ENCODE measurements at places on chromosomes 7 and 10.

DNA sequence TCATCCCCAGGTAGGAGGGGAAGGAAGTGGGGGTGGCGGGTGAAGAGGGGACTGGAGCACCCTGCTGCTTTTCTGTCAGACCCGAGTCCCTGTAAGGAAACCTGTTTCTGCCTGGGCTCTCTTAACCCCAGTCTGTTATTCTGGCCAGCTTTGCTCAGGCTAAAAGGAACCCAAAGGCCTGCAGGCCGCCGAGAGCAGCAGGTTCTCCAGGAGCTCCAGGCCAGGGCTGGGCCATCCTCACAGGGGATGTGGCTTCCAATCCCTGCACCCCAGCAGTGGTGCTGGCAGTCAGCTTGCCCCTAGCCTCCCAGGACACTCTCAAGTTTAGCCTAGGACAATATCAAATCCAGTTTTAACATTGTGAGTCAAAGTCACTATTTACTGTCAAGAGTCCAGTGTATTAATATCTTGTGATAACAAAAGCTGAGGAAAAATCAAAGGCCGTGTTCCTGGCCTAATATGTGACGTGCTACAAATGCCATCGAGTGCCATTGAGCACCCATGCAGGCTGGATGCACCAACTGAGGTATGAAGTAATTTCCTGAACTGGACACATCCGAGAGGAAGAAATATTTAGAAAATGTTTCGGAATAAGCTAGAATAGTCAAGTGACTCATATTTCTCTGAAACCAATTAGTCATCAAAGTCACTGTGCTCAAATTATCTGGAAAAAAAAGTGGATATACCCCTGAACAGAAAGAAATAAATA lies 7.0 kb downstream of the PKD1L1 start:
- no peak for DNase-seq

- DNase-seq: no peak
These were observed 18.3 kb downstream of the STEAP1B start for GRCh38 chr7:22481726-22482125.

DNA sequence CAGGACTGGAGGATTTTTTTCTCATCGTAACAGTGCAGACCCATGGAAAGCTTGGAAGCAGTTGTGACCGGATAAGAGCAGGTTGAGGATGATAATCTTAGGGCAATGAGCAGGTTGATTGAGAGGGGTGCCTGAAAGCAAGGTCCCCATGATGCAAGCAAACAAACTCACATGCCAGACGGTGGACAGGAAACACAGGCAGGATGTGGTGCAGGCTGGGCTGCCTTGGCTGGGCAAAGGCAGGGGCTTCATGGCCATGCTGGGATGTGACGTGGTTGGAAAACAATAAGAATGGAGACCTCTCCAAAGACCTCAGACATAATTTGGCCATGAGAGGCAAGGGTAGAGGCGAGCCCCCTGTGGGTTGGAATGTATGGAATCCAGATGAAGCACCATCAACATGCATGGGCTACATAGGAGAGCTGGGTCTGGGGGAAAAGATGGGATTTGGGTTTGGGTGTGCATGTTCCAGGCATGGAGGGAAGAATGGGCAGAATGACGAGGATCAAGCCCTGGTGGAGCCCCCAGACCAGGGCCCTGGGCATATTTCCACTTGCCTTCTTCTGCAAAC lies 58.3 kb downstream of the IKZF1 start:
- DNase-seq: no peak

DNA sequence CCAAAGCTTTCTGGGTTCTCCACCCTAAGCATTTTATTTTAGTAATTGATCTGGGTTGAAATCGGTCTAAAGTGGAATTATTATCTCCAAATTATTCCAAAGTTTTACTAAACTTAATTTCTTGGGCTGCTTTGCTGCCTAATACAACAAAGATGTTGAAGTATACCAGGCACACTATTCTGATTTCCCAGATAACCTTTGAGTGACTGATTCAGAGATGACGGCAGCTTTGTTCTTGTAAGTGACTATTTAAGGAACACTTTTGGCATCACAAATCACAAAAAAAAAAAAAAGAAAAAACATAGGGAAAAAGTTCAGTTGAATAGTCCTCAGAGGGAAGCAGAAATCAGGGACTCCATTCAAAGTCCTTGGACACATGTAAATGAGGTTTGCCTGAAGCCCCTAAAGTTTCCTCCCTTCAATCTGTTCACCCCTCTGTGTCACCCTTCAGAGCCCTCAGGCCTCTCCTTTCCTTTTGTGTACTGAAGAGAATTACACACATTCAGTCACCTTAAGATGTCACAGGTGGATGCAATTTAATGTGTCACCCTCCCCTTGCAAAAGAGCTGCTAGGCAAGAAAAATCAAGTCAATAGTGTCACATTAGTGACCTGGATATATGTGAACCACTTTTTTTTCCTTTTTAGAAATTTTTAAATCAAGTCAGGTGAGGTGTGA lies 81.5 kb downstream of the RTKN2 start:
- DNase-seq: no peak

- no peak for DNase-seq
These were observed 154.3 kb downstream of the SLIT1 start for GRCh38 chr10:97031459-97031858.

DNA sequence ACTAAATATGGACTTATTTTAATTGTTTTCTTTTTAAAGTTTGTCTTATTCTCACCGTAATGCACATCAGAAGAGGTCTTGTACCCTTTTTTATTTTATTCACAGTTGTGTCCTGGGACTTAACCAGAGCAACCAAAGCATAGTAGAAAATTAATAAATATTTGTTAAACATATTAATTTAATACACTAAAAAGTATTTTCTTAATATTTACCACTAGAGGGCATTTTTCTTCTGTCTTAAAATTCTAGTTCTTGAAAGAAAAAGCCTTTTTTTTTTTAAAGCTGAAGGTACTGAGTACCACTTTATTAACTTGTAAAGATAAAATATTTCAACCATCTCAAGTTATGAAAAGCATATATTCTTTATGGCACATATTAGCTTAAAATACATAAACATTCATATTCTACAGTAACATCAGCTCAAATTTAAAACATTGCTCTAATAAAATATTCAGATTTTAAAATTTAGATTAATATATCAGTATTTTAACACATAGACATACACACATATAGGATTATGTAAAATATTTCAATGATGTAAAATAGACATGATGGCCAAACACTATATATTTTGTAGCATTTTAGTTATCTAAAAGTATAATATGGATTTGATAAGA lies 260.4 kb downstream of the SEMA3A start:
- no peak for DNase-seq

- no peak for DNase-seq
These were observed 5.4 kb downstream of the POP7 start for GRCh38 chr7:100711369-100711768.

DNA sequence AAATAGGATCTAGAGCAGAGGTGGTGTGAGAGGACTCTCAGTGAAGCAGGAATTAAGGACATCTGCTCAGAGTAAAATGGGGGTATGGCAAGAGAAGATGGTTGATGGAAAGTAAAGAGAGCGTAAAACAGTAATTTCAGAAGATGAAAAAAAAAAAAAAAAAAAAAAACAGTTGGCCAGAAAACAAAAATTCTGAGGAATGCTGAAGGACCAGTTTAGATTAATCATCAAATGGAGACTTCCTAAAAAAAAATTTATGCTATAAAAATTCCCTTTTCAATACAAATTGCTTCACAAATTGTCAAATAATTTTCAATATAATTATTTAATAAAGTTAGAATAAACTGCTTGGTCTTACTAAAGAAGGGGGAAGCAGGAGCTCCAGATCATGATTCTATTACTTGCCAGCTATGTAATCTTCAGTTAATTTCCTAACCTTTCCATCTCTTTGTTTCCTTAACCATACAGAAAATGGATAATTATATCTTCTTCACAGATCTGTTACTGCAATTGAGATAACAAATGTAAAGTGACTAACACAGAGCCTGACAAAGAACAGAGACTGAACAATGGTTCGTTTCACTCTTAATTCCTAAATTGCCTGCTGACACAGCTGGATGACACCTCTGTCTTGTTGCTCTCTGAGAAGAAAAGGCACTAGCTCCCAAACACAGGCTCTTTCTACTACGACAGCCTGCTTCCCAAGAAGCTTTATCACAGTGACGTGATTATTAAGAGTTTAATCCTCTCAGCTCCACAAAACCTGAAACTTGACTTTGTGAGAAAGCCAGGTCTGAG lies 64.9 kb upstream of the GPR22 start:
- no peak for DNase-seq

- DNase-seq: peak; percentile 42
These were observed 117.0 kb upstream of the ARID5B start for GRCh38 chr10:61784354-61785133.

- no peak for DNase-seq
These were observed 232.4 kb downstream of the ELMO1 start for GRCh38 chr7:37216156-37216852.

DNA sequence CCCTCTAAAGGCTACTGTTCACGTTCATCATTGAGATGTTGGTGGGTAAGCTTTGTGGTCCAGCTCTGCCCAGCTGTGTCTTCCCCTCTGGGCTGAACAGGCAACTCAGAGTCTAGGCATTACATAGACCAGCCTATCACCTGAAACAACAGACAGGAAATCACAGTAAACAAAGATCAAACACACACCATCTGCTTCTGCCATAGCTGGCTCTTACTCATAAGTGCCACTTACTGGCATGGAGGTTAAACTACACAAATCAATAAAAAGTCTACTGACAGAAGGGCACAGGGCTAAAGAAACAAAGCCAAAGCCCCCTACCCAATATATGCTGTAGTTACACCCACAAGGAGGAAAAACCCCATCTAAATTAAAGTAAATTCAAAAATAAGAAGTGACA lies 35.0 kb downstream of the SEPTIN14 start:
- no peak for DNase-seq

DNA sequence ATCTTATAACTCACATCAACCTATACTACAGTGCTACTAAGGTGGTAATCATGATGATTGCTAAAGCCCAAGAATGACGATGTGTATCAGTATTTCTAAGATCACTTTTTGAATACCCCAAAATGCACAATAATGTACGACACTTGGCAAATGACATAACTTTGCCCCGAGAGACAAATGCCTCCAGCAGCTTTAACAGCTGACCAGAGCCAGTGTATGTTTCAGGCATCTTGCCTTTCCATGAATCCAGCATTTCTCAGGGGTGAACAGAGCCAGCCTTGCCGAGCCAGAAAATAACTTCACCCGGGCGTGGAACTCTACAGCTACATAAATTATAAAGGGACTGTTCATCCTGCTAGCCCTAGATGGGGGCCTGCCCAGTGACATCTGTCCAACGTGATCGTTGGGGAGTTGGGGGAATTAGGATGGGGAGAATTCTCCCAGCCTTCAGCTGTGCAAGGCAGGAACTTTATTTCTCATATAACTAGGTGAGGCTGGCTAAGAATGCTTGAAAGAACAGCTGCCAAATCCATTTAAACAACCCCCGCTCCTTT lies 1.8 kb downstream of the IGFBP3 start:
- no peak for DNase-seq

GRCh38 chr7:69567800-69568199 lies 30.5 kb upstream of the AUTS2 start:
- DNase-seq: no peak

DNA sequence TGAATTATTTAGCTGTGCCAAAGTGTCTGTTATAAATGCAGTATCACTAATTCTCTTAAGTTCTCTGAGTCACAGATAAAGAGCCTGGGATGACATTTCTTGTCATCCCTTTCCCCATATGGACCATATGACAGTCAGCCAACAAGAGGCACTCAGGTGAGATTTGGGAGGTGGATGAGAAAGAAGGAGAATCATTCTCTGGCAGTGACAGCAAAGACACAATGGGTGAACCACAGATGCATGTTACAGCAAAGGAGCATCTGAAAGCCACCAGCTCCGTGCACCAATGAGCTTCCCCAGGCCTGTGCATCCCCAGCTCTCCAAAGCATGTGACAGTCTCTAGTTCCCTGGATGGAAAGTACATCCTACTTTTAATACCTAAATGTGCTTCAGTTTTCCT lies 10.8 kb downstream of the GIMAP6 start:
- no peak for DNase-seq

DNA sequence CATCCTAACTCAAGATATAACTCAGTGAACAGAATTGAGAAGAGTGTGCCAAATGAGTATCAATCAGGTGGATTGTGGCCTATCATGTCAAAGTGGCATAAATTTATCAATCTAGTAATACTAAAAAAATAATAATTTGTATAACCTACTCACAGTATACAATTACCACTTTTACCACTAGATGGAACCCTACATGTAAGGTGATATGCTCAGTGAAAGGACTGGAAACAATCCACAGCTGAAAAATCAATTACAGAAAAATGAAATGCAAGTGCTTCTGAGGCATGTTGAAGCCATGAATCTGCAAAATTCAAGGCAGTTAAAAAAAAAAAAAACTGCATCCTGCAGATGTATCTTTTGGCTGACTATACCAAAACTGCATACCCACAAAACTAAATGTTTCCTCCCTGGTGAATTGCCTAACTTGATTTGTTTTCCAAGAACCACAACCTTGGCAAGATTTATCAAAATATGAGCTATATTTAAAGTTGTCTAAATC lies 13.9 kb downstream of the ARHGAP19 start:
- DNase-seq: no peak

DNA sequence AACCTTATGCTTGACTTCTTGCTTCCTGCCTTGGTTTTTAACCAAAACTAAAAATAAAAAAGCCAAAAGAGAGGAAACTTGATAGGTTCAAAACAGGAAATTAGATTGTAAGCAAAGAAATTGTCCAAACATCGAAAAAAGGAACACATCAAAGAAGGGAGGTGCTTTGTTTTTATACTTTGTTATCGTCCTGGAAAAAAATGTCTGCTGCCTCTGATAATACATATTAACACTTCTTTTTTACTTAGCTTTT lies 286.6 kb upstream of the C7orf33 start:
- DNase-seq: no peak
